ENCODE measurements at places on chromosomes 11 and 22.
A peak's percentile ranks its signal among the peaks of the same experiment; 100 is the strongest.

DNA sequence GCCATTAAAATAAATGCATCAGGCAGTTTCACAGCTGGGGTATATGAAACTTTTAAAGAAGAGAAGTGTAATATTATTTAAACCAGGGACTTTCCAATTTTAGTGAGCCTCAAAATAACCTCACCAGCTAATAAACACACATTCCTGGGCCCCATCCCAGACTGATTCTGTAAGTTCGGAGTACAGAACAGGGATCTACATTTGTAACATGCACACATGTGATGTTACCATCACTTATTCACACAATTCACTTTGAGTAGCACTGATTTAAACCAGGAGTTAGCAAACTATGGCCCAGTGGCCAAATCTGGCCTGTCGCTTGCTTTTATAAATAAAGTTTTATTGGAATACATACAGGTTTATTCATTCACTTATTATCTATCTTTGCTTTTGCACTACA is 62.0 kb downstream of the STK33 start:
- DNase-seq, result no peak

GRCh38 chr22:41603873-41604332 is 14.3 kb upstream of the PMM1 start:
- peak; percentile 47 for DNase-seq

GRCh38 chr22:42714768-42715390 is 5.8 kb downstream of the A4GALT start:
- no peak for DNase-seq

DNA sequence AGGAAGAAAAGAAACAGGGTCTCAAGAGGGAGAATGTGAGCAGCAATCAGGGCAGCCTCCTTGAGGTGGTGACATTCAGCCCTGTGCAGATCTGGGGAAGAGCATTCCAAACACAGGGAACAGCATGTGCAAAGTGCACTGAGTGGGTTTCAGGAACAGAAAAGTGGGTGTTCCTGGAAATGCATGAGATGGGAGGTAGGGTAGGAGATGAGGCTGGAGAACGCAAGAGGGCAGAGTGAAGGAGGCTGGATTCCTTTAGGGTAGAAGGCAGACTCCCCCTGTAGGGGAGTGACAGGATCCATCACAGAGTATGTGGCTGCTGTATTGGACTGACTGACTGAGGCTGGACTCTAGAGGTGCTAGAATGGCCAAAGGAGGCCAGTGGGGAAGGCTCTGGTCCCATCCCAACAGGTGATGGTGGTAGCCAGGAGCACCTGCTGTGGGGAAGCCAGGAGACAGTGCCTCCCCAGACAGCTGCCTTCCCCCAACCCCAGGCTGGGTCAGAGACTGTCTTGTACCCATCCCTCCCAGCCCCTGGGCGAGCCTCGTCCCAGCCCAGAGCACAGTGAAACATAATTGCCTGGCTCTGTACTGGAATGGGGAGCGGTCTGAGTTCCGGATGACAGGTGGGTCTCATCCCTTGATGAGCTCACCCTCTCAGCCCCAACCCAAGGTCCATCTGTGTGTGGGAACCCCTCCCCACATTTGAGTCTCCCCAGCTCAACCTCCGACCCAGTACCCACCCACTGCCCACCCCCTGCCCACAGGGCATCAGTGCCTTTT is 419.4 kb downstream of the MN1 start:
- DNase-seq, result no peak

DNA sequence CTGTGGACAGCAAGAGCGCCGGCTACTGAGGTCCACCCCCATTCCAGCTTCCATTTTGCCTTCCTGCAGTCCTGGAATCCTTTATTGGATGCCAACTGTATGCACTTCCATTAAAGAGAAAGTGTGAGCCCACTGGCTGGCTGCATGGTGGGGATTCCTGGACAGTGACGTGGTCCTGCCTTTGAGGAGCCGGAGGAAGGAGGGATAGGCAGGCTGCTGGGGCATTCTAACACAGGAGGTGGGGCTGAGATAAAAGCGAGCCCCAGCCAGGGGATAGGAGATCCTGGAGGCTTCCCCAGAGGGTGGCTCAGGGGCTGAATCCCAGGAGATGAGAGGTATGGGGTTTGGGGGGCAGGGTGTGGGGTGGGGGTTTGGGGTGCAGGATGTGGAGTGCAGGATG is 984.7 kb downstream of the BRD1 start:
- no peak for DNase-seq

GRCh38 chr11:123137431-123138224 is 57.4 kb downstream of the CLMP start:
- DNase-seq, result no peak

GRCh38 chr11:68040957-68041591 is 2.2 kb downstream of the TCIRG1 start:
- DNase-seq, result no peak

DNA sequence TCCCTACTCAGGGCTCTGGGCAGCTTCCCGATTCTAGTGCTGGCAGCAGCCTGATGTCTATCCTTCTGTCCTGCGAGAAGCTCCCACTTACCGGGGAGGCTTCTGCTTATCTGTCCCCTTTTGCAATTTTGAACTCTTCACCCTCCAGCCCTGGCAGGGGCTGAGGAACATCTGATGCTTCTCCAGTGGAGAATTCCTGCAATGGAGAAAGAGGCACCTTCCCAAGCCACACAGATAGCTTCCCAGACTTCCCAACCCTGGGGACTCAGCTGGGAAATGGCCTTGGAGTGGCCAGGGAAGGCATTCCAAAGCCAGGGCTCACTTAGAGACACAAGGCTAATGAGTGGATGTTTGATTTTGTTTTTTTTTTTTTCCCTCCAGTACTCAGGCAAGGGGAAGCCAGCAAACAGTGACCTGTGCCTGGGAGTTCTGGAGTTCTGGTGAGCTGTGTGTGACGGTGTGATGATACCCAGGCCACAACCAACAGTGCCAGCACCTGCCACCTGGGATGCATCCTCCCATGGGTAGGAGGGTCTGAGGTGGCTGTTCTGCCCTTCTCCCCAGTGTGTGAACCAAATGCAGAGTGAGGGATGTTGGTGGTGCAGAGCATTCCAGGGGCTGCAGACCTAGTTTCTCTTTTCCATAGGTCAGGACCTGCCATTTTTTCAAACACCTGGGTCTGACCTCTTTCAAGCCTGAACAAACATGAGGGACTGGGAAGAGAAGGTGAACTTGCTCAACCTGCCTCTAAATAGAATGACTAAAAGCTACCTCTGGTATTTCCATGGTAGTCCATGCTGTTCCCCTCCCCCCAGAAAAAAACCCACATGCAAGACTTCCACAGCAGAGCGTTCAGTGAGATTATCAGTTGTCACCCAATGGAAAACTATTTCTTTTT is 95.1 kb downstream of the CCDC81 start:
- no peak for DNase-seq

DNA sequence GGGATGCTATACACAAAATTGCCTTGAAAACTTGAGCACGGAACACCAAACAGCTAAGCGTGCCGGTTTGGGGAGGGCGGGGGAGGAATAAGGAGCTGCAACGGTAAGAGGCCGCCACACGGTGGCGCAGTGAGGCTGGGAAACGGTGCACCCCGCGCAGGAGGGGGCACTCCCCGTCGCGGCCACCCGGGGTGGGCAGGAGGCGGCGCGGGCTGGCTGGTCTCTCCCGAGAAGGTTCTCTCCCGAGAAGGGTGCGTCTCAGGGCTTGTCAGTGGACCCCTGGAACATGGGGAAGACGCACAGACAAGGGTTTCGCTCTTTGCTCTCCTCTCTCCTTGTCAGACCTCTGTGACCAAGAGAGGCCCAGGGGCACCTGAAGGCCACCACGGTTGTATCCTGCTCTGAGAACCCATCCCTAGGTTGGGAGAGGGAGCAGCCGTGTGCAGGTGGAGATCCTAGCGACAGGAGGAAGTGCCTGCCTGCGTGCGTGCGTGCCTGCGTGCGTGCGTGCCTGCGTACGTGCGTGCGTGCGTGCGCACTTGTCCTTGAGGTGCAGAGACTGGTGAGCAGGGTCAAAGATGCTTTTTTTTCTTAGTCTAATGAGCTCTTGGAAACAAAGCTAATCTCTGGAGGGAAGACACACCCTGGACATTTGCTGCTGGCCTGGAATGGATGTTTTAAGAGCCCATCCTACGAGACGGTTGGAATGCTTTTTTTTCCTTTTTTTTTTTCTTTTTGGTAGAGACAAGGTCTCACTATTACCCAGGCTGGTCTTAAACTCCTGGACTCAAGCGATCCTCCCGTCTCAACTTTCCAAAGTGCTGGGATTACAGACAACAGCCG is 18.1 kb upstream of the JAM3 start:
- peak; percentile 83 for DNase-seq

GRCh38 chr11:130721023-130721681 is 195.1 kb downstream of the SNX19 start:
- no peak for DNase-seq

GRCh38 chr11:78160557-78160956 is 21.1 kb upstream of the ALG8 start:
- no peak for DNase-seq

- no peak for DNase-seq
Measured at GRCh38 chr22:34781681-34782080, 284.3 kb upstream of the ISX start.

GRCh38 chr22:43895986-43896645 is 4.3 kb upstream of the PNPLA5 start:
- DNase-seq, result no peak

DNA sequence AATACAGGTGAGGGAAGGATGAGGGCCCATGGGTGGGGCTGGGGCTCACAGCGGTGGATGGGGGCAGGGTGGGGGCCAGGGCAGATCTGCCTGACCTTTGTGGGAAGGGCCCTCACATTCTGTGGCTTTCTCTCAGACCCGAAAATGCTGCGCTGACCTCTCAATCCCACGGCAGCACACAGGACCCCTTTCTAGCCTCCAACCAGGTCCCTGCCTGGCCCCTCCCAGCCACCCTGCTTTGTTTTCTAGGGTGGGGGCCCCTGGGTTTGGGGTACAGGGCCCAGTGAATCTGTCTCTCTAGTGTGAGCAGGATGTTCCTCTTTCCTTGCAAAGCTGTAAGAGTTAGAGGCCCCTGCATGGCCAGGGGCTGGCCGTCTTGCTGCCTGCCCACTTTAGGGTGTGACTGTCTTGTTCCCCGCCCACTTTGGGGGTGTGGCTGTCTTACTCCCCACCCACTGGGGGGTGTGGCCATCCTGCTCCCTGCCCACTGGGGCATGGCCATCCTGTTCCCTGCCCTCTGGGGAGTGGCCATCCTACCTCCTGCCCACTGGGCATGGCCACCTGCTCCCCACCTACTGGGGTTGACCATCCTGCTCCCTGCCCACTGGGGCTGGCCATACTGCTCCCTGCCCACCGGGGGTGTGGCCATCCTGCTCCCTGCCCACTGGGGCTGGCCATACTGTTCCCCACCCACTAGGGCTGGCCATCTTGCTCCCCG is 11.5 kb downstream of the PARVG start:
- DNase-seq, result no peak

DNA sequence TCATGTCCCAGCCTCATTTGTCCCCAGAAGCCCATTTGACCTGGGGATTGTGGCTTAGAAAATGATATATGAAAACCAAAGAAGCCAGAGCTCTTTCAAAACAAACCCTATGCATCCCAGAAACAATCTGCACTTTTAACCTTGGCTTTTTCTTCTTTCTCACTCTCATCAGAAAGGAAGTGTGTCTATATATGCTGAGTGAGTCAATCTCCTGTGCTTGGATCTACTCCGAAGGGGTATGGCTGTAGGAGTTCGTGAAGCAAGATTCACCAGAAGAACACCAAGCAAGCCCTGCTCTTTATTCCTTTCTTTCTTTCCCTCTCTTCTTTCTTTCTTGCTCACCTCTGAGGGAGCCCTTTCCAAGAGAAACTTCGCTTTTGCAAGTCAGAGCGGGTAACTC is 636 bp downstream of the PAMR1 start:
- DNase-seq, result no peak

- DNase-seq, result no peak
Measured at GRCh38 chr11:131465746-131466145, 95.3 kb downstream of the NTM start.

GRCh38 chr11:108788565-108789199 is 123.8 kb downstream of the DDX10 start:
- DNase-seq, result no peak

GRCh38 chr22:30079952-30080533 is at the start of gene HORMAD2:
Gene HORMAD2, plus strand, starts transcription at chr22:30080464. Its CDS starts 13,489 bp downstream, at chr22:30093953.
- no peak for DNase-seq

GRCh38 chr11:47003180-47003877 is 66.8 kb downstream of the CSTPP1 start:
- DNase-seq, result no peak

DNA sequence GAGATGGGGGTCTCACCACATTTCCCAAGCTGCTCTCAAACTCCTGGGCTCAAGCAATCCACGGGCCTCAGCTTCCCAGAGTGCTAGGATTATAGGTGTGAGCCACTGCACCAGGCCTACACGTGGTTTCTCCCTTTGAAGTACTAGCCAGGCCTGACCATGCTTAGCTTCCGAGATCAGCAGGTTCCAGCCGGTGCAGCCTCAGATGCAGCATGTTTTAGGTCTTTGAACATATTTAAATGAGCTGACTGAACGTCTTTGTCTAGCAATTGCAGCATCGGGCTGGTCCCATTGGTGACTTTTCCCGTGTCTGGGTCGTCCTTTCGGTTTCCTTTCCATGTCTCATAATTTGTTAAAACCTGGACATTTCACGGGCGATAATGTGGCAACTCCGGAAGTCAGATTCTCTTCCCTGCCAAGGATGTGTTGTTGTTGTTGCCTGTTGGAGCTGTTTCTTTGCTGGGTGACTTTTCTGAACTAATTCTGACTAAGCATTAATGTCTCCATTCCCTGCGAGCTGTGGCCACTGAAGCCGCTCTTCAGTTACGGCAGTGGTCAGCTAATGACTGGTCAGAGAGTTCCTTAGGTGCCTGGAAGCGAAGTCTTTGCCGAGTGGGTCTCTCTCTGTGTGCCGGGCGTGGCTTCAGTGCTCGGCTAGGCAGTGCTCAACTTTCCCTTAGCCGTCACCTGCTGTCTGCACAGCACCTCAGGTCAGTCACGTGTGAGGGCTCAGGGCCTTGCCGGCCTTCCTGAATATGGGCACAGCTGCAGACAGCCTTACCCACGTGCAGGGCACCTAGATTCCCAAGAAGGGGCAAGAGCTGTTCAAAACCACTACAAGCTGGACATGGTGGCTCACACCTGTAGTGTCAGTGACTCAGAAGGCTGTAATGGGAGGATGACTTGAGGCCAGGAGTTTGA is 3.8 kb upstream of the CYP2D6 start:
- DNase-seq, result no peak

- no peak for DNase-seq
Measured at GRCh38 chr11:118705791-118706545, 26.5 kb upstream of the TREH start.

DNA sequence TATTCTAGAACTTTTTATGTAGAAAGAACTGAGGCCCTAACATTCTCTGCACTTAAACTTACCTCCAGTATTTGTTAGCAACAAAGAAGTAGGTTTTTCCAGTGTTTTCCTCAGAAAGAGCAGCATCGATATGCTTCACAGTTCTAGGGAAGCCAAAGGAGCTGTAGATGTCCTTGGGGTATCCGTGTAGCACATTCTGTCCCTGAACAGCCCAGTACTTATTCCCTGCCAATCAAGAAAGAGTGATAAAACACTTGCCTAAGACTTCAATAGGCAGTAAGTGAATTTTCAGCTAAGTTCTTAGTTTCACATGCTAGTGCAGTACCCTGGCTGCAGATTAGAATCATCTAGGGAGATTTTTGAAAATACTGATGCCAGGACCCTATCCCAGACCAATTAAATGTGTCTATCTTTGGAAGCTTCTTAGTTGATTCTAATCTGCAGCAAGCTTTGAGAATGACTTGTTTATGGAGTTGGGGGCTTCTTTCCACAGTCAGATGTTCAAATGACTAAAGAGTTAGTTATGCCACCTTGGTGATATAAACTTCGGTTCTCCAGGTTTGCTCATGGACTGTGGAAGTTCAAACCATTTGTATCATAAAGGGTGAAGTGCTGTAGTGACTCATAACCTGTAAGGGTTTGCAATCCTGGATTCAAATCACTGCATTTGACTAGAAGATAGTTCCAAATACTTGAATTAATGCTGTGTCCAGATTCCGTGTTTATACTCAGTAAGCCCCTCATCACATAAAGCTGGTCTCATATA is 6.5 kb downstream of the MMP1 start:
- no peak for DNase-seq

Measured in GM12892 (cell line).